ENCODE measurements at places on chromosomes 7 and 10.

GRCh38 chr10:33460505-33461294 is 126.2 kb upstream of the NRP1 start:
- no peak for DNase-seq

- DNase-seq = no peak
Measured at GRCh38 chr7:47300472-47301104, 281.3 kb downstream of the TNS3 start.

DNA sequence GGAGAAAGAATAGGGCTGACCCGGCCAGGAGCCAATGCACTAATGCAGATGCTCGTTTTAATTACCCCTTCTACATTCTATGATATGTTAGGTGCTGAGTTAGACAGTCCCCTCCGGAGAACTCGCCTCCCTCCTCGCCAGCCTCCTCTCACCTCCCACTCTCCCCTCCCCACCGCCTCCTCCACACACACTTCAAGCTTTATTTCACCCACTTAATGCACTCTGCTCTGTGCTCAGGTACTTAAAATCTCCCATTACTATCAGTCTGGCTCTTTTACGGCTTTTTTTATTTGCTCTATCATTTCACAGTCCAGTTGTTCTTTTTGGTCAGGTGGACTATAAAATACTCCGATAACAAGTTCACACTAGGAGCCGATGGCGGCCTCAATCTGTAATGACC is 231.6 kb downstream of the TEX36 start:
- DNase-seq = peak; percentile 32

- no peak for DNase-seq
Measured at GRCh38 chr7:146345251-146345650, 228.7 kb downstream of the CNTNAP2 start.

DNA sequence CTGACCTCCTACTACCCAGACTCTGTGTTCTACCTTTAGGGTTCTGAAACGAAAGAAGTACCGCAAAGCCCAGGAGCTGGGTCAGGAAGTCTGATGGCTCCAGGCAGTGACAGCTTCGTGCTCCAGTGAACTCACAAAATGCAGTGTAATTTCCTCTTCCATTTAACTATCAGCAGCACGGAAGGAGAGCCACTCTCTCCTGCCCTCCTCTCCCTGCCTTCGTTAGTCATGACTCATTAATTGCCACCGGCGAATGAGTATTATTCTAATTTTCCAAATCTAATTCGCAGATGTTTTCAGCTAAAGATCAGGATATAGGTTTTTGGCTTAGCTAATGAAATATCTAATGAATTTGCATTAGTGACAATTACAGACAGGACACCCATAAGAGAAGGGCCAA is 1262.0 kb downstream of the TYW1 start:
- peak; percentile 9 for DNase-seq

DNA sequence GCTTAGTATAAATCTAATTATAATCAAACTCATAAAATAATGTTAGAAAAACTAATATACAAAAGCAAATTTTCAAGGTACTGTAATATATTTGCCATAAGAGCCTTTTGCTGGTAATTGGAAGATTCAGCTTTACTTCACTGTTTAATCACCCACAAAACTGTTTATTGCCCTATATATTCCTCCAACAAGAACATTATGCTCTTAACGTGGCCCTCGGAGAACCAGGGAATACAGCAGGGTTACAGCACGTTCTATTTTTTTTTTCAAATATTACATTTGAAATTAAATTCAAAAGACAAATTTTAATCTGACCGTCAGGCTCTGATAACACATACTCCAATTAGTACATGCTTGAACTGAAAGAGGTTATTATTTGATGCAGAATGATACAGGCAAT is 336.3 kb upstream of the LRRN3 start:
- DNase-seq = no peak

DNA sequence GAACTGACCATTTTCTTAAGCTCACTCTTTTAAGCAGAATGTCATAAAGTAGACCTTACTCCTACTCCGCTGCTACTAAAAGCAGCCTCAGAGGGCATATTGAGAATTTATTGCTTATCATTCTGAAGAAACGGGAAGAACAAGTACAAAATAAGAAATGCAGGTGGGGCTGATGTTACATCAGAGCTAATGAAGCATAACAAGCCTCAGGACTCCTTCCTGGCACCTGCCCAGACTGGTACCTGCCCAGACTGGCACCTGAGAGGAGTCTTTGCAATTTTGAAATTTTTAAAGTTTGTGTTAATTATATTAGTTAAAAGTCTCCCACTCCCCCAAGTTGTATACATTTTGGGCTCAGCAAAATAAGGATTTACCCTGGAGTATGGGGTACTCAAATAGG is 162.4 kb downstream of the SEMA3E start:
- DNase-seq = no peak

- no peak for DNase-seq
Measured at GRCh38 chr10:86049442-86049841, 317.2 kb downstream of the GRID1 start.

All from NCI-H2029 (cell line).